ENCODE measurements at places on chromosomes 2 and 18.

GRCh38 chr2:238515377-238515776 is 88.7 kb downstream of the ASB1 start:
- DNase-seq, result no peak

DNA sequence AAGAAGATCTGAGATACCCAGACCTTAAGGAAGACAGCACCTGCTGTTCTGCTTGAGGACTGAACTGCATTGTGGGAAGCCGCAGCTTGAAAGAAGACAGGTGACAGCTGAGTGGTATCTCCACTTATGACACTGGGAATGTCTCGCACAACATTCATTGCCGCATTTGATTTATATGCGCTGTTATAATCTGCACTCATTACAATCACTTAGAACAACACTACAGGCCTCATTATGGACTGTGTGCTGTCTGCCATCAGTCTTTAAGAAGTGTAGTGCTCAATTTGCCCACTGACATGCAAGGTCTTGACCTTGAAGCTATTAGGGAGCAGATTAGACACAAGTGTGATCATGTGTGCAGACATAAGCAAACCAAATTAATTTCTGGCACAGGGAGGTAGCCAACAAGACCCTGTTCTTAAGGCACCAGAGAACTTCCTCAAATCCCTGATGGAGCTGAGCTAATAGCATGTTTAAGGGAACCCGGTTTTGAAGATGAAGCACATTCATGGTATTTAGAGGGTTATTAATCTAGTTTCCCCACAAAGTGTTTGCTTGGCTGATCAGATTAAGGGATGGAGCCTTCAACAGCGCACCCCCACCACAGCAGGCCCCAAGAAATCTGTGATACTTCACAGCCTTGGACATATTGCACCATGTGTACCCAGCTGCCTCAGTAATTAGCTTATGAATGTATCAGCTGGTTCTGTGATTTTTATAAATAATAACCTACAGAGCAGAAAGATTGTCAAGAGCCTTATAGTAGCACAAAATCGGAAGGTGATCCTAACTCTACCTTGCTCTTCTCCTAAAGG is 146.8 kb downstream of the SATB2 start:
- no peak for DNase-seq

- DNase-seq, result no peak
Measured at GRCh38 chr2:54724560-54725342, 1.3 kb downstream of the EML6 start.

DNA sequence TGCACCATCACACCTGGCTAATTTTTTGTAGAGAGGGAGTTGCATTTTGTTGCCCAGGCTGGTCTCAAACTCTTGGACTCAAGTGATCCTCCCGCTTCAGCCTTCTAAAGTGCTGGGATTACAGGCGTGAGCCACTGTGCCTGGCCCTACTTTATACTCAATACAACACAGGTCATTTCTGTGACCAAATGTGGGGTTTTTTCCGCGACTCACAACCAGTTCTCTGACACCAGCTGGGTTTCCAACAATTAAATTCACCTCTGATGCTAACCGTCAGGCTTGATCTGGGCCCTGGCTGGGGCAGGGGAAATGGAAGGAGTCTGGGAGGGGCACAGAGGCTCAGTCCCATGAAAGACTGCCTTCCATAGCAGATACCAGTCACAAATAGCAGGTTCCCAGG is 64.8 kb upstream of the MCFD2 start:
- DNase-seq, result no peak

DNA sequence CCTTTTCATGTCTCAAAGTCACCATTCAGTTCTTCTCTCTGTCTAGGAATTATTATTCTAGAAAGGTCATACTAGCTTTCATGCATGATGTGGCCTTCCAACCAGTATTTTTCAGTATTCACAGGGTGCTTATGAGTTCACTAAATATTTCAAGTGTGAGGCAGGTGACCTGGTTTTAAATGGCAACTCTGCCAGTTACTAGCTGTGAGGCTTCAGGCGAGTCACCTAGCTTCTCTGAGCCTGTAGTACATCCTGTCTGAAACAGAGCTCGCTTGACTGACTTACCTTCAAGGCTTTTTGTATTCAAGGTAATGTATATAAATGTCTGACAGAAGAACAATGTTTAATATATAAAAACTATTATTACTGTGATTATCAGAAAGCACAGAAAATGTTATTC is 19.4 kb upstream of the ACVR1 start:
- no peak for DNase-seq

- DNase-seq, result no peak
Measured at GRCh38 chr2:86226636-86227520, 27.6 kb downstream of the MRPL35 start.

GRCh38 chr2:230412371-230412711 is 3.7 kb upstream of the SP100 start:
- DNase-seq, result no peak

GRCh38 chr2:182368996-182369395 is 57.8 kb downstream of the PDE1A start:
- DNase-seq, result no peak

DNA sequence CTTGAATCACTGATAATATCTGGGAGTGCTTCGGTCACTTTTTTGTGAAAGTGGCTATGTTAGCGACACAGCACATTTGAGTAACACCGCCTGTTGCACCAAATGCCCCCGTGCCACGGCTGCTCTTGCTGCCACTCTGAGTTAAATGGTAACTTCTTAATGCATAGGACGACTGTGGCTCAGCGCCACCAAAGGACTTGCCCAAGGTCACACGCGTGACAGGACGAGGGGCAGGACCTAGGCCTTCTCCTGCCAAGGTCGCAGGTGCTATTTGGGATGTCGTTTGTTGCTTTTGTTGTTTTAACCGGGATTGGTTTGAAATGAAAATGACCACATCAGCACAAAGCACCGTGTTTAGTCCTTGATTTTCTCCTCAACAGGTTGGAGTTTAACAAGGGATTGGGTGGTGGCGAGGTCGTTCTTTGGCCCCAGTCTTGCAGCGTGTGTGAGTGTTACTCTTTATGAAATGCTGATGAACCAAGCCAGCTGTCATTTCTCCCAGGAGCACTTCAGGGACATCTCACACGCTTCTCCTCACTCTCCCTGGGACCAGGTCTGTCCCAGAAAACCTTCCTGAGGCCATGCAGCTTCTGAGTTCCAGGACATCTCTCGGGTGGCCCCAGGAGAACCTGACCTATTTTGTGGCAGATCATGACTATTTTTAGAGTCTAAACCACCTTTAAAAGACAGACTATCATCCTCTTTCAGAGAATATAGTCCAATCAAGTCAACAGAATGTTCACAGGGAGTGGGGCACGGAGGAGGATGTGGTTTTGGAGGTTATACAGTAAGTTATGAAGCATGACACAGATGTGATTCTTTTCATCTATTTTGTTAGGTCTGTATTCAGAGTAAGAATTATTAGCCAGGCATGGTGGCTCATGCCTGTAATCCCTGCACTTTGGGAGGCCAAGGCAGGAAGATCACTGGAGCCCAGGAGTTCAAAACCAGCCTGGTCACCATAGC is 49.9 kb downstream of the MTCL1 start:
- DNase-seq, result no peak

DNA sequence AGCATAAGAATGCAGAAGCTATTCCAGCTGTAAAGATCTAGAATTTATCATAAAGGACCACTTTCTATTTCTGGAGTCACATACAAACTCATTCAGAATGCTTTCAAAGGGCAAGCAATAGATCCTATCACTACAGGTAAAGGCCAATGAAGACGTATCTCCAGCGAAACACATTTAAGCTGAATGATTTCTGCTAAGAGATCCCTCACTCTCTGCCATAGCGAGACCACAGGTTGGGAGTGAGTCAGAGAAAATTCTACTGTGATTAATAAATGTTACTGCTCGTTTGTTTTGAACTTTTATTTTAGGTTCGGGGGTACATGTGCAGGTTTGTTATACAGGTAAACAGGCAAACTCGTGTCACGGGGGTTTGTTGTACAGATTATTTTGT is 72.5 kb upstream of the NFU1 start:
- DNase-seq, result no peak

- no peak for DNase-seq
Measured at GRCh38 chr2:207318181-207318628, 152.5 kb upstream of the KLF7 start.

GRCh38 chr2:72548081-72548764 is 277.6 kb downstream of the EXOC6B start:
- DNase-seq, result no peak

GRCh38 chr2:88818381-88818780 is 126.9 kb downstream of the RPIA start:
- DNase-seq, result no peak

GRCh38 chr18:31957728-31958127 is 14.8 kb upstream of the TRAPPC8 start:
- no peak for DNase-seq

- DNase-seq, result no peak
Measured at GRCh38 chr2:11480859-11481258, 14.9 kb upstream of the E2F6 start.

- no peak for DNase-seq
Measured at GRCh38 chr18:39835303-39836030, 2119.6 kb upstream of the PIK3C3 start.

- no peak for DNase-seq
Measured at GRCh38 chr2:9217838-9218770, 11.5 kb downstream of the ASAP2 start.

DNA sequence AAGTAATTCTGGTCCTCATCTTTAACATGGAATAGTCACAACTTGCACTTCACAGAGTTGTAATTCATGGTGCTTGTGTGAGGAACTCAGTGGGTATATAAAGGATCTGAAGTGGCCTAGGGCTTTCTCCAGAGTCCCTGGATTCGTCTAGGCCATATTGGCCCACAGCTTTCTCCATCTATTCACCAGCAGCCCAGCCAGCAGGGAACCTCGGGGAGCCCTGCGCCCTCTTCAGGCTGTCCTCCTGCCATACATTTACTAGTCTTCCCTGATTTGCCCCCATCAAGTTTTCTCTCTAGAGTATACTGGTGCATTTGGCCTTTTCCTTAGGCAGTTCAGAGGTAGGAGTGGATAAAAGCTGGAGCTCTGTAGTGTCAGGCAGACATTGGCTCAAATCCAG is 278.3 kb downstream of the MYCN start:
- DNase-seq, result peak; percentile 1

GRCh38 chr2:209565896-209566582 is 142.2 kb downstream of the MAP2 start:
- DNase-seq, result no peak

DNA sequence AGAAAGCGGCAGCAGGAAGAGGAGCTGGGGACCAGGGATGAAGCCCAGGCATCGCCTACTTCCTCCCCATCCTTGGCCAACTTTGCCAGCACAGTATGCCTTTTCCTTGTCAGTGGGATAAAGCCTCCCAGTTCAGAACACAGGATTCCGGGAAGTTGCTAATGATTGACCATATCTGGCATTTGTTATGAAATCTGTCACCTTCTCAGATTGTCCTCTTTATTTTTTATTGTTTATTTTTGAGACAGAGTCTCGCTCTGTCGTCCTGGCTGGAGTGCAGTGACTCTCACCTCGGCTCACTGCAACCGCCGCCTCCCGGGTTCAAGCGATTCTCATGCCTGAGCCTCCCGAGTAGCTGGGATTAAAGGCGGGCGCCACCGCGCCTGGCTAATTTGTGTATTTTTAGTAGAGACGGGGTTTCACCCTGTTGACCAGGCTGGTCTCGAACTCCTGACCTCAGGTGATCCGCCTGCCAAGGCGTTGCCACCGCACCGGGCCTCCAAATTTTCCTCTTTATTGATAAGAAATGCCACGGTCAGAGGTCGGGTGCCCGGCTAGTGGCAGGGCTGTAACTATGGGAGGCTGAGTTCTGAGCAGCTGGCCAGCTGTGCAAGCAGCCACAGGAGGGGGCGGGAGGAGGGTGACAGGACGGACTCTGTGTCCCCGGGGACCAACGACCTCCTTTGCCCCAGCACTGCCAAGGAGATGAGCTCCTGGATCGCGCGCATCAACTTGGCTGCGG is 24.4 kb downstream of the PSD4 start:
- no peak for DNase-seq

DNA sequence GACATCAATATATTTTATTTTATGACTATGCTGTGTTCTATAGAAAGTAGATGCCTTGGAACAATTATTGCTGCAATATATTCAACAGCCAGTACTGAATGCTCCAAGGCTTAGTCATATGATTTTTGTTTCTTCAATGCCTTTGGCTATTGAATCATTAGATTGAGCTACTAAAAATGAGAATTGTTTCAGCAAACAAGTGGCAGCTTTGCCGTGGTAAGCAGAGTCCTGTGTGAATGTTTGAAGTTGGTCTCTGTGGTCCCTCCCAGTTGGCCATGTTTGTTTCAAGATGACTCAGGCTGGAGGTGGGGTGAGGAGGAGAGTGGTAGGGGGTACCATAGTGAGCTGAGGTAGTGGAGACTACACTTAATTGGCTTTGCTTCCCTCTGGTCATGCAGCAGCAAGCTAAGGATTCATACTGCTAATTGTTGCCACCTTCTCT is 198.6 kb upstream of the EPAS1 start:
- no peak for DNase-seq

DNA sequence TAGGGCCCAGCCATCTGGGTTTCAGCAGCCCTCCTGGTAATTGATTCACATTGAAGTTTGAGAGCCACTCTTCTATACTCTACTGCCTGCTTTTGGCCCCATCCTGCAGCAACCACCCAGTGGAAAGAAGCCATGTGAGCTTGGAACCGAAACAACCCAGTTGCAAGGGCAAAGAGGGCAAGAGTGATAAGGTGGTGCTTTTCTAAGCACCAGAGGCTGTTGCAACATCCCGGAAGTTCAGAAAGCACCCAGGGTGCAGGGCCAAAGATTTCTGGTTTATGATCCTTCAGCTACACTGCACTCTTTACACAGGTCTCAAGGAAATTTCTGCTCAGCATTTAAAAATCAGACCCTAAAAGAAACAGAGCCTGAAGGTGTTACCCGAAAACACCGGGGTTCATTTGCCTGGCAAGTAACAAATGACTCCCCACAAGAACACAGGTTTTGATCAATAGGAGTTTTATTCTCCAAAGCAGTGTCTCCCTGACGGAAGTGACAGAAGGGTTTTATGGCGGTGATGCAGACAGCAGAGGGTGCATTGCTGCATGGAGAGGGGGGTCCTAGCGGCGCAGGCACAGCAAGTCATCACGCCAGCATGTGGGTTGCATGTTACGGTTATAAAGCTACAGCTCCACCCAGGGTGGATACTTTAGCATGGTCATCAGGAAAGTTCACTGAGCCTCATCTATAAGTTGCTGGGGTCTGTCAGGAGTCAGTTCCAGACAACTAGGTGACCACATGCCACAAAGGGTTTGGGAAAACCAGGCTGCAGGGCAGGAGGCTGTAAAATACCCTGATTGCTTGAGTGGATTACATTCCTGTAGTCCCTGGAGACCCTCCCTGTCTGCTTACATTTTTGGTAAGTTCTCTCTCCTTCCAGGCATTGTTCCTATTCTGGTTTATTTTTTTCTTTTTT is 28.8 kb upstream of the TMEM37 start:
- no peak for DNase-seq

GRCh38 chr18:54218299-54218698 is 6.2 kb downstream of the MBD2 start:
- DNase-seq, result no peak

DNA sequence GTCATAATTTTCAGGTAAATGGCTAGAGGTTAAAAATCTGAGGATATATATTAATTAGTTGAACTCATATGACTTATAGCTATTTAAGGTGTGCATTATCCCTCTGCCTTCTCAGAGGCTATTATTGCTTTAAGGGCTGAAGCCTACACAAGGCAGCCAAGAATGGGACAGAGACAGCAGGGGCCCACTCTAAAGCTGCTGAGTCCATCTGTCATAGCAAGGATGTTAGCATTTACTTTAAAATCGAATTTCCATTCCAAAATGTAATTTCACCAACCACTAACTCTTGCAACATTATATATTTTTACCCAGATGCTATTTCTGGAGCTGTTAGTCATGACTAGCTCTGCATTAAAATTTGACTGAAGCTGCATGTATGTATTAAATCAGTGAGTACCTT is 236.3 kb upstream of the FSIP2 start:
- DNase-seq, result no peak

- no peak for DNase-seq
Measured at GRCh38 chr2:118987886-118988285, 45.9 kb downstream of the MARCO start.
